Stimulated activated CD4-positive, alpha-beta T cell treated with anti-CD3 and anti-CD28 coated beads, Interleukin-12 subunit alpha, Interleukin-12 subunit beta, amount 100 ng/mL, for 24 hours (primary cell): ENCODE measurements at places on chromosomes 2 and 18.

DNA sequence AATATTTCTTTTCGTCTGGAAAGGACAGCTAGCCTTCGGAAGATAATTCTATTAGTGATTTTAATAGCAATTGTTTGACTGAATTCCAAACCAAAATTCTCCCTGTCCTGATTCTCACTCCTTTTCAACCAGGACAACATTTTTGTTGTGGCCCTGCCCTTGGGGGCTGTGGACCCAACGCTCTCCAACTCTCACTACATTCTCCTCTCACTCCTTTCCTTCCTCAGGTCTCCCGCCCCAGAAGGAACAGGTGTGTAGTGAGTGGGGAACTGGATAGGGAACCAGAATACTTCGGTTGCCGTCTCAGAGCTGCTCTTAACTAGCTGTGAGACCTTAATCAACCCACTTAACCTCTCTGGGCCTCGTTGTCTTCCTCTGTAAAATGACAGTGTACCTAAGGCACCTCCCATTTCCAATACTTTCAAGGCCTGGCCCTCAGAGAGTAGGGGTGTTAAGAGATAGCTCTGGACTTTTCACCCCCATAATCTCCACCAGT, 638 bp upstream of the ADD2 start:
- no peak for DNase-seq

DNA sequence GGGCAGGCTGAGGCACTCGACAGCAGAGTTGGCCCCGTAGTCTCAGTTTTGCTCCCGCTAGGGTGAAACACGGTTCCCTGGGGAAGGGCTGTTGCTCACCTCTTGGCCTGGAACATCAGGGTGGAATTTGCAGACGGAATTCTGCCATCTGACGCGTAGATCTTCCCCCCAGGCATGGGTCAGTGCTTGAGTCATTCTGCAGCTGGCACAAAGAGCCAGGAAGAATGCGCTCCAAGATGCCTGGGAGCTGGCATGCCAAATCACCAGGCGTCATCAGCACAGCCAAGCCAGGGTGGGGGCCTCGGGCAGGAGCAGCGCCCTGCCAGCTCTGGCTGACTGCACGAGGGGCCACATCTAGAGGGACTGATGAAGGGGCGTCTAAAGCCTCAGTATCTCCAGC, 42.7 kb downstream of the ODC1 start:
- no peak for DNase-seq

GRCh38 chr2:4556135-4556896, 852.9 kb downstream of the DCDC2C start:
- no peak for DNase-seq

DNA sequence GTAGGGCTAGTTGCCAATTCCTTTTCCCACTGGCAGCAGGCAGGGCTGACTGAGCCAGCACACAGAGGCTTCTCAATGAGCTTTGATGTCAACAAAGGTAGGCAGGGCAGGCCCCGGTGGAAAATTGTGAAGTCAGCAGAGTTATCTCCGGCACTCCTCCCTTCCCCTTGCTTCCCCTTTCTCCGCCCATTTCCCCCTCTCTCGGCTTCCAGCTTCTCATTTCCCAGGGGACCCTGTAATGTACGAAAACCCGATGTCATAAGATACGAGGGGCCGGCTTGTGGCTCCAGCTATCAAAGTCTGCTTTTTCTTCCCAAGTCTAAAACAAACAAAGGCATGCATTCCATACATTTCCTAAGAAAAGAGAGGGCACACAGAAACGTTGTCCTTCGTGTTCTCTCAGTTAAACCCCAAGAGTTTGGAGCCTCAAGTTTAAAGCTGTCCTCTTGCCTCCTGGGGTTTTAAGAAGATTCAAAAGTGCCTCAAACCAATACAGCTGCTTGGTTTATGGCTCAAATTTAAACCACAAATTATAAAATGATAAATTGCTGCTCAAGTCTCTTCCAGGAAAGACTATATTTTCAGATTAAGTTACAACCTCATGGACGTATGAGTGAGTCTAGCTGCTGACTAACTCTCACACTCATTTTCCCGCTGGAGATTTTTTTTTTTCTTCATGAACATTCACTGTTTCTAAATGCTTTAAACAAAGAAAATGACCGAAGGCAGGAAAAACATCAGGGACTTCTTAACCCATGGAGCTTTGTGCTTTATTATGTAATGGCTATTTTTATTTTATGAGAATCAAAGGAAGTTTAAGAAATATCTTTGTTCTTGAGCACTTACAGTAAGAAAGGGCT, 27.2 kb upstream of the EML4 start:
- DNase-seq, result peak; percentile 5

DNA sequence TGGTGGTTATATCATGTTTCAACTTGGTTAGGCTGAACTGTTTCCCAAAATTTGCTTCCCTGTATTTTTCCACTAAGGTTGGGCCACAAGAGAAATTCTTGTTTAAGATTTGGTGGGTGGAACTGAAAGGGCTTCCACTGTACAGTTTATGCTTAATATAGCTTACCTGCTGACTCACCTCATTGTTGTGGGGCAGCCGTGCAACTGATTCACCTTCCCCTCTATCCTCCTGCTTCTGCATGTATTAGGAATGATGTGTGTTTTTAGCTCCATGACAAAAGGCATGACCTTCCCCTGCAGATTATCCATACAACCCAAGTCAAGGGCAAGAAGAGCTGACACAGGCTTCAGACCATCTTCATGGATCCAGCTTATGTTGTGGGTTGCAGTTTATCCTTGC, 98.4 kb upstream of the GULP1 start:
- DNase-seq, result no peak

DNA sequence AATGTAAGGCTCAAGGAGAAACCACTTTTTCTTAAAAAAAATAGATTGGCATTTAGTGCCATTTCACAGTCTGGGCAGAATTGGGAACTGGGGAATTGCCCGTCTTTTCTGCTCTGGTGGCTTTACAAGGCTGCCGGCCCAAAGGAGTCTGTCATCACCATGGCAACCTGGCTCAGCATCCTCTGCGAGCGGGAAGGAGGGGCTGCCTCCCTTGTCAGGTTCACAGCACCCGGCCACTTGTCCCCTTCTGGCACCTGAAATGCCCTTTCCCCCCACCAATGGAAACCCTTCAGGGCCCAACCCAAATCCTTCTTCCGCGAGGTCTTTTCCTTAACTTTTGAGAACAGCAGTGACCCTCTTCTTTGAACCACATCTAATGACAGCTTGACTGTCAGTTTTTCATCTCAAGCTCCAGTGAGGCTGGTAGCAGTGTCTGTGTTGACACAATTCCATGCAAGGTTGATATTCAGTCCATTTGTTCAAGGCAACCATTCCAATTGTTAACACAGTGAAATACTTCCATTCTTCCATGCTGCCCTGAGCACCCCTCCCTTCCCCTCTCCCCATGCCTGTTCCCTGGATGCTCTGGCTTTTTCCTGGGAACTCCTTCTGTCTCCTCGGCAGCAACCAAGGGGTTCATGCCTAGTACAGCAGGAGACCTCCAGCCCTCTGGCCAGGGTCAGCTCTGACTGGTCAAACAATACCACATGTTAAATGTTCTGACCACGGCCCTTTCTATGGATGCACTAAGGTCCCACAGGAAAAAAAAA, 79.6 kb downstream of the DNER start:
- no peak for DNase-seq

DNA sequence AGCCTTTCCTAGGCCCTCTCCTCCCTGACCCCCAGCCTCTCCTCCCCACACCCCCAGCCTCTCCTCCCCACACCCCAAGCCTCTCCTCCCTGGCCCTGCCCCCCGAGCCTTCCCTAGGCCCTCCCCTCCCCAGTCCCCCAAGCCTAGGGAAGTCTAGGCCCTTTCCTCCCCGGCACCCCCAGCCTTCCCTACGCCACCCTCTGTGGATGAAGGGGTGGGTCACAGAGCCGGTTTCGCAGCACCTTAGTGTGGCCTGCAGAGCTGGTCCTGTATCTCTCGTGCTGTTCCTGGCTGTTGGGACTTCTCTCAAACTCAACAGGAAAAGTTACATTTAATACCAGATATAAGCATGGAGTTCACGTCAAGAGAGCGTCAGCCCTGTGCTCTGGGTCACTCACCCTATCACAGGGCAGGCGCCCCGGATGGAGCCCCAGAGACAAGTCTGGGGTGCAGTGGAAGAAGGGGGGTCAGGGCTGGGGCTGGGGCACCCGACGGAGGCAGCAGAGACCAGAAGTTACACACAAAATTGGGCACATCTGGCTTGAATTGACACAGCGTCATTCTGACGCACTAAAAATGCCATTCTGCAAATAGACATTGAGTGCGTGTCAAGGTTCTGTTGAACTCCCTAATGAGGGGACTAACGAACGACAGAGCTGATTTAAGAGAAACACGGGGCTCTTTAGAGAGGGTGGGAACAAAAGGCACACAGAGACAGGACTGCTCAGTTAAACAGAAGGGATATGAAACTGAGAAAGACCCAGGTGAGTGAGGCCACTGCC, 24.0 kb downstream of the KCNIP3 start:
- DNase-seq, result no peak

GRCh38 chr2:108776475-108776874, 10.1 kb upstream of the CCDC138 start:
- DNase-seq, result no peak

DNA sequence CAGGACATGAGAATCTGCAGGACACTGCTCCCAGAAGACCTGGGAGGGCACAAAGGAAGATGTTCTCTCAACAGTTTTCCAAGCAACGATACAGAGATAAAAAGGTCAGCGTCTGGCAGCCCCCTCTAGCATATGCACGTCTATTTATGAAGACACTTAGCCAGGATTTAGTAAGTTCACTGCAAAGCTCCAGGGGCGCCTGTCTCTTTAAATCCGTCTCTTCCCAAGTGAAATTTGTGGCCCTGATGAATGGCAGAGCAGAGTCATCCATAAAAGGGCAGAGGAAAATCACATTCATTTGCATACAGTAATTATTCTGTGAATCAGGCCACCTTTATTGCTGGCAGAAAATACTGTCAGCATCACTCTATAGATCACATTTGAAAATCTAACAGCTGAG, 390.9 kb upstream of the SMIM21 start:
- no peak for DNase-seq

DNA sequence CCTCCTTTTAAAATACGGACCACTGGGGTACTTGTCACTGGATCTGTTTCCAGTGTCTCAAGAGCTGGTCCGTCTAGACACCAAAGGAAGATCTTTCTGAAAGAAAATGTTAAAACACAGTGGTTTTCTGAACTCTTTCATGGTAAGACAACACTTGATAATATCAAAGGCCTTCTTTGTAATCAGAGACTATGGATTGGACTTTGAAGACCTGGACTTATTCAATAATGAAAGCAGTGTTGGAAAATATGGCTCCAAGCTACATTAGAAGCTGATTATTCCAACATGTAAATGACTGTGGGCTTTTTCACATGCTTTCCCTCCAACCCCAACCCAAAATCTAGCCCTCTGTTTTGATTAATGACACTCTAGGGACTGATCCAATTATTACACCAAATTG, 329.4 kb upstream of the LYPD1 start:
- DNase-seq, result no peak

- no peak for DNase-seq
Observed at GRCh38 chr2:235238537-235238936, 255.3 kb upstream of the AGAP1 start.

DNA sequence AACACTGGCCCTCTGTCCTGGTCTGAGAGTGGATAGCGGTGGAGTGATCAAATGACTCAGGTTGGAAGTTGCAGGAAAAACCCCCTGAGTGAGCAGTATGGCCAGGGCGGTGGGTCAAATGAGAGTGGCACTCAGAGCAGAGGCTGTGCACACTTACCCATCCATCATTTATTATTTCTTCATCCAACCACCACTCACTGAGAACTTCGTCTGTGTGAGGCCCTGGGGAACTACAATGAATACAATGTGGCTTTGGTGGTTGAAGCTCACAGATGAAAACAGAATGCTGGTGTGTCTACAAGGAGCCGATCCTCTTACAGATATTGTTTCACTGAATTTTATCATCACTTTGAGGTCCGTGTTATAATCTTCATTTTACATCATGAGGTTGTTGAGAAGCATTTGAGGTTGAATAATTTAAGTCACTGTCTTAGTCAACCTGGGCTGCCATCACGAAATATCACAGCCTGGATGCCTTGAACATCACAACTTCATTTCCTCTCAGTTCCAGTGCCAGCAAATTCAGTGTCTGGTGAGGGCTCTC, 73.4 kb upstream of the ID2 start:
- no peak for DNase-seq

GRCh38 chr2:229927817-229928321, 5.6 kb downstream of the FBXO36 start:
- no peak for DNase-seq

- no peak for DNase-seq
Observed at GRCh38 chr18:11488175-11488574, 121.2 kb upstream of the SLC35G4 start.

DNA sequence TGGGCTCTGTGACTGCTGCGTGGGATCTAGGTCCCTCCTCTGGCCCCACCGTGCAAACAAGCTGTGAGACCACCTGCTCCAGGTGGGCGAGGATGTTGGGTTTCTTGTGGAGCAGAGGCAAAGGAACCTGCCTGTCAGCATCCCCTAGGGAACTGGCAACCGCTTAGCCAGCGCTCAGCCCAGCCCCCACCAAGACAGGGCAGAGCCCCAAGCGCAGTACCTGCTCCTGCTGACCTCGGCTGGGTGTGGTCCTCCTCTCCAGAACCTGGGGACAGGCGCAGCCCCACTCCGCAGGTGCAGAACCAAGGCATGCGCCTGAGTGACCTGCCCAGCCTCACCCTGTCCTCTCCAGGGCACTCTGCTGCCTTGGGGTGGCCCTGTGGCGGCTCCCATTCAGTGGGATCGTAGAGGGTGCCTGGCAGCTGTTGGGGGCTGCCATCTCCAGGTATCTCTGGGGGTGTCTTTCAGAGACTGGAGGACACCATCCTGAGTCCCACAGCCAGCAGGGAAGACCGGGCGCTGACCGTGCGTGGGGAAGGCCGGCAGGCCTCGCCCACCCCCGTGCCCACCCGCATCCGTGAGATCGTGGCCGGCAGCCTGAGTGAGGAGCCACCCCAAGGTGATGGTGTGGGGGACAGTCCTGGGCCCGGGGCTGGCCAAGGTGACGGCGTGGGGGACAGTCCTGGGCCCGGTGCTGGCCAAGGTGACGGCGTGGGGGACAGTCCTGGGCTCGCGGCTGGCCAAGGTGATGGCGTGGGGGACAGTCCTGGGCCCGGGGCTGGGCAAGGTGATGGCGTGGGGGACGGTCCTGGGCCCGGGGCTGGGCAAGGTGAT, 12.3 kb downstream of the CROCC2 start:
- no peak for DNase-seq

DNA sequence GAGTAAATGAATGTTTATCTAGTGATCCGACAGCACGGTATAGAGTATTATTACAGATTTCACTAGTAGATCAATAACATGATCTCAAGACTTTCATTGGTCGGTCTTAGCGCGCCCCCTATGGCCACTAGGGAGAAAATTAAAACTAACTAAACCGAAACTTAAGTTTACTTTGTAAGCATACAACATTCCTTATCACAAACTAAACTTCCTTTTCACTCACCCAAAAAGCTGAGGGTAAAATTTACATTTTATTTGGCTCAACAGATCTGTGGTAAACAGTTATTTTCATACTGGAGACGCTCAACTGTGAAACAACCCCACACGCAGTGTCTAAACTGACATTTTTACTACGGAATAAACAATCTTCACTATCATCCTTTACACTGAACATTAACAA, 215.6 kb upstream of the MAP2 start:
- DNase-seq, result peak; percentile 4
